HFF-Myc (cell line): ENCODE measurements at places on chromosomes 1 and 21.

DNA sequence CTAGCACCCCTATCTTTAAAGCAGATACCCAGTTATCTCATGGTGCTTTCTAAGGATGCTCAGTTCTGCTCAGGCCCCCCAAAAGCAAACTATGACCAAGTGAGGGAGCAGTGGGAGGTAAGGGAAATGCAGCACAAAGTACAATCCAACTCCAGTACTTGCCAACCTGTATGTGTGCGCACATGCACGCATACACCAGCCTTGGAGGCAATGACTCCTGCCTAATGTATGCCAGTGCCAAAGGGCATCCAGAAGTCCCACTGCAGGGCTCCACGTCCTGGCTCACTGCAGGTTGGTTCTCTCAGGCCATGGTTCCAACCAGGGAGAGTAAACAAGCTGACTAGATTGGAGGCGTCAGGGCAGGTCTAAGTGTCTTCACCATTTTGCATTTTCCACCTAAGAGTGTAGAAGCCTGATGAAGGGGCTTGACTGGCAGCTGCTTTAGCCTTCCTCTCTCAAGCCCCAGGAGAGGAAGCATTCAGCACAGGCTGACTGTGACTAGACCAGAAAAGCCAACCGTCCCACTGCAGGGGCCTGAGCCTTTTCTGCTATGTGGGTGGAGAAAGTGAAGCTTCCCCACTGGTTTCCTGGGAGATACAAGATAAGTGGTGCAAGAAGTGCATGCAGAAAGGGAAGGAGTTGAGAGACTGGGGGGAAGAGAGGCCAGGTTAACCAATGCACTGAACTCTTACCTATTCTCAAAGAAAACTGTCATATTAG lies 7.7 kb downstream of the AMIGO1 start:
- DNase-seq, result no peak

DNA sequence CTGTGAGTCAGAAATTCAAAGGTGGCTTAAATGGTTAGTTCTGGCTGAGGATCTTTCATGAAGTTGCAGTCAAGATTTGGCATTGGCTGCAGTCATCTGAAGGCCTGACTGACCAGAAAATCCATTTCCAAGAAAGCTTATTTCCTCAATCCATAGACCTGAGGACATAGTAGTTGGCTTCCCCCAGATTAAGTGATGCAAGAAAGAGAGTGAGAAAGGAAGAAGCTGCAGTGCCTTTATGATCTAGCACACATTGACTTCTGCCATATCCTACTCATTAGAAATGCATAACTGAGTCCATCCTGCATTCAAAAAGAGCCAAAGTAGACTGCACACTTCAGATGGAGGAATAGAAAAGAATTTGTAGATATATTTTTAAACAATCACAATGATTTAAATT lies 222.6 kb downstream of the COL24A1 start:
- no peak for DNase-seq

DNA sequence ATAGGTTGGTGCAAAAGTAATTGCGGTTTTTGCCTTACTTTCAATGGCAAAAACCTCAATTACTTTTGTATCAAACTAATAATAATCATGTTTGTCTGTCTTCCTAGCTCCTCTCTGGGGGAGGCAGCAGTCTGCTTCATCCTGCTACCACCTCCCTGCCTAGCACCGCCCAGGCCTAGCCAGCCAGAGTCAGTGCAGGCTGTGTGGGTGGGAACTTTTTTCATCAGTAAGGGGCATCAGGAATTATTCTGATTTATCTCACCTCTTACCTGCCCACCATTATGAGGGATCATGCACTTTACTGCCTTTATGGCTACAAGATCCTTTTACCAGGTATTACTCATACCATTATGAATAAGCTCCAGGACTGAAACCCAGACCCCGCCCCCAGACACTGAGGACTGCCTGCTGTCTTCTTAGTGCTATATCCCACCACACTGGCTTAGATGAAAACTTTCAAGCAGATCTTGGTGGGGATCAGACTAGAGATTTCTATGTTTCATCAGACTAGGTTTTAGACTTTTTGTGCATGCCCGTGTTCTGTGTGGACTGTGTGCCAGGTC lies 116.4 kb downstream of the PBX1 start:
- no peak for DNase-seq

DNA sequence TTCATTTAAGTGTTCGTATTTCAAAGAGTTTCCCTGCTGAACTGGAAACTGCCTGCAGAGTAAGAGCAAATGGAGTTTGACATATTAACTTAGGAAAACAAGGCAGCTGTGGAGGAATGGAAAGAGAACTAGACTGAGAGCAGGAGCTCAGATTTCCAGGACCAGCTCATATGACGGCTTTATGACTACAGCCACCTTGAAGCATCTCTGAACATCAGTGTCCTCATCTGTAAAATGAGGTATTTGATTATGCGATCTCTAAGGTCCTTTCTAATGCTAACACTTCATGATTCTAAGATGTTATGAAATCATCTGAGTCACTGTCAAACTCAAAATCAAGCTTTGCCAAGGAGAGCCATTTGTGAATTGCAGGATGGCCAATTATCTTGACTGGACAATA lies 112.3 kb downstream of the PRRX1 start:
- DNase-seq, result no peak

DNA sequence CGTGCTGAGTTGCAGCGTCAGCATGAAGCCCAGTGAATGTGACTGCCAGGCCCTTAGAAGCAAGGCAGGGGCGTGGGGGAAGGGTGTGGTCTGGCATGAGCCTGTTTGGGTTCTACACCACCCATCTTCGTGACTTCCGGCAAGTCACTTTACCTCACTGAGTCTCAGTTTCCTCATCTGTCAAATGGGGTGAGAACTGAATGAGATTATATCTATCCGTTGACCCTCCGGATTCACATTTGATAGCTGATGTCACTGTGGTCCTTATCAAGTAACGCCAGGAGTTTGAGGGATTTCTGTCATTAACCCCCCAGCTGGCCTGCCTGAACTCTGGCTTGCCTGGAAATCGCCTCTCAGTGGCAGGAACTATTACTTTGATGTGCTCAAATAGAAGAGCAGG lies 15.6 kb downstream of the MRPL37 start:
- no peak for DNase-seq

GRCh38 chr1:6496365-6496721 lies 4.9 kb upstream of the PLEKHG5 start:
- DNase-seq, result no peak
